ENCODE measurements at places on chromosomes 2 and 18.

- no peak for DNase-seq
Observed at GRCh38 chr2:132668189-132668823, 1.7 kb downstream of the LYPD1 start.

GRCh38 chr2:19114754-19115231 lies 243.6 kb downstream of the OSR1 start:
- DNase-seq: no peak

DNA sequence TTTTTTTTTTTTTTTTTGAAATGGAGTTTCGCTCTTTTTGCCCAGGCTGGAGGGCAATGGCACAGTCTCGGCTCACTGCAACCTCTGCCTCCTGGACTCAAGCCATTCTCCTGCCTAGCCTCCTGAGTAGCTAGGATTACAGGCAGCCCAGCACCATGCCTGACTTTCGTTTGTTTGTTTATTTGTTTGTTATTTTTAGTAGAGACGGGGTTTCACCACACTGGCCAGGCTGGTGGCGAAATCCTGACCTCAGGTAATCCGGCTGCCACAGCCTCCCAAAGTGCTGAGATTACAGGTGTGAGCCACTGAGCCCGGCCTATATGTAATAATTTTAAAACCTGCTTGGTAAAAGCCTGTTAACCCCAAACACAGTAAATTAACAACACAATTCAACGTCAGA lies 435.7 kb downstream of the LRRTM4 start:
- DNase-seq: no peak

- no peak for DNase-seq
Observed at GRCh38 chr2:233179848-233180366, 71.6 kb upstream of the ATG16L1 start.

DNA sequence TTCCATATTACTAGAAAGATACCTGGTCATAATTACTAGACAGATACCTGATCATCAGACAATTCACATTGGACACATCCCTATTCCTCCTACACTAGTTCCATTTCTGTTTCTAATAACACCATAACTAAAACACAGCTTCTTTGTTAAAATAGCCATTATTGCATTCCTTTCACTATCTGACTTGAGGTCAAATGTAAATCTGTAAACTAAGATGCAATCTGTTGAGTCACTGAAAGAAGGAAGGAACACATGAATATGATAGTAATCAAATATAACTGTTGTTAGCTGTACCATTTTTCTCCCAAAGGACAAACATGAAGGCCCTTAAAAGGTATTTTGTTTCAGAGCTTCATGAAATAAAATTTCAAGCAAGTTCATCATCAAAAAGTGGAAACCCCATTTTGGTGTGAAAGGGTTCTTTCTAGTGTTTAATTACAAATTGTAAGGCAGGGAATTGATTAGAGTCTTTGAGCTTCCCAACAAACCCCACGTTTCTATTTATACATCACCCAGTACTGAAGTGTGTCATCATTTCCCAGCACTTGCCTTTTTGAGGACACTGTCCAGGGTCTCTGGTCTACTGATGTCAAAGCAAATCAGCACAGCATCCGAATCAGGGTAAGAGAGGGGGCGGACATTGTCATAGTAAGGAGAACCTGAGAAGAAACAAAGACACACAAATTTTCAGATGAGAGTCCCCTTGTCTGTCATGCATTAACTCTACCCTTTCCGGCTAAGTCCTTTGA lies 13.0 kb downstream of the RND3 start:
- DNase-seq: no peak

DNA sequence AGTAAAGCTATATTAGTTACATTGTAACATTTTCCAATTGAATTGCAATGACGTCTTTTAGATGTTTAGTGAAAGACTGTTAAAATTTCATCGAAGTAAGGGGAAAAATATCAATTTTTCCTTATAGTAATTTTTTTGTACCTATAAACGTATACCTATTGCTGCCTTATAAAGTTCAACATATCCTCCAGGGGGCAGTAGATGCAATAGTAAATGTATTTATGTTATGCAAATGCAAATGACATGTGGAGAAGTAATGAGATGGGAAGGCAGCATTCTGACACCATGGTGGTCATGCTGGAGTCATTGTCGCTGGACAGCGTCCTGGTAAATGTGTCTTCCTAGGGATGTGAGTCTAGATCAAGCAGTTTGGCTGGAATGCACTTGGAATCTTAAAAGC lies 38.7 kb downstream of the MSTN start:
- DNase-seq: peak; percentile 8

- DNase-seq: no peak
Observed at GRCh38 chr2:132497591-132497990, 81.0 kb downstream of the GPR39 start.

GRCh38 chr2:75253526-75253925 lies 54.2 kb upstream of the TACR1 start:
- no peak for DNase-seq

- DNase-seq: no peak
Observed at GRCh38 chr2:58514252-58514651, 273.1 kb upstream of the FANCL start.

DNA sequence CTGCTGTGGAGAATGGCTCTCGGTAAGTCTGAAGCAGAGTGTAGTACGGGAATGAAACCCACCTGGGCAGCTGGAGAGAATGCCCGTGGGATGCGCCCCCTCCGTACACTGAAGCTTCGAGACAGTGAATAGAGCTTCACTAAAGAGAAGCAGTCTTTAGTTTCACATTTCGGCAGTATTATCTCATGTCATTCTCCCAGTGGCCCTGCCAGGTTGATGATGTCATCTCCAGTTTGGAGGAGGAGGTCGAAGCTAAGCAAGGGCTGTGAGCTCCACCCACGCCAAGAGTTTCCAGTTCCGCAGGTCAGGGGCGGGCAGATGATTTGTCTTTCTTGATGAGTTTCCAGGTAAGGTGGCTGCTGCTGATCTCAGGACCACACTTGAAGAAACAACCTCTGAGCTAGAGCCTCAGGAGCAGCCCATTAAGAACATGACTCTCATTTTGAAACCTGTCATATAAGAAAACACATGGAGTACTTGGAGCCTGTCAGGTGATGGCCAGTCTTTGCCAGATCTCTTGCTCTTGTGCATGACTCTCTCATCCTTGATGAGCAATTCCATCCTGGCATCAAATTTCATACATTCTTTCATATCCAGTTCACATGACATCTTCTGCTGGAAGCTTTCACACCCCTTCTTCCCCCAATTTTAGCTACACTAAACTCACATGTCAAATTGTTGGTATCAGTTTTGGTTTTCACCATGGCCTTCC lies 475.0 kb downstream of the RNF144A start:
- DNase-seq: no peak

- no peak for DNase-seq
Observed at GRCh38 chr2:241852981-241853631, 5.6 kb downstream of the PDCD1 start.

- DNase-seq: no peak
Observed at GRCh38 chr2:10658041-10658913, 31.5 kb downstream of the NOL10 start.

GRCh38 chr2:10285191-10285555 lies 17.5 kb upstream of the HPCAL1 start:
- DNase-seq: no peak

- no peak for DNase-seq
Observed at GRCh38 chr18:47949202-47949601, 18.7 kb upstream of the SMAD2 start.

DNA sequence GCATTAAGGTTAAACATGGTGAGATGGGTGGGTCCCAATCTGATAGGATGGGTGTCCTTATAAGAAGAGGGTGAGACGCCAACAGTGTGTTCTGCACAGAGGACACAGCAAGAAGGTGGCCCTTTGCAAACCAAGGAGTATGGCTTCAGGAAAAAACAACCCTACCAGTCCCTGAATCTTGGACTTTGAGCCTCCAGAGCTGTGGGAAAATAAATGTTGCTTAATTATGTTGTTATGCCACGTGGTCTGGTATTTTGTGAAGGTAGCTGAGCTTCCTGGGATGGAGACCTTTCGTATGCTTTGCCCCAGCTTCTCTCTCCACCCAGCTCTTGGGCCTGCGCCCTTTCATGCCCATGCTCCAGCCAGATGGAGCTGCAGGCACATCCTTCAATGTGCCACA lies 114.2 kb upstream of the EPC2 start:
- no peak for DNase-seq

DNA sequence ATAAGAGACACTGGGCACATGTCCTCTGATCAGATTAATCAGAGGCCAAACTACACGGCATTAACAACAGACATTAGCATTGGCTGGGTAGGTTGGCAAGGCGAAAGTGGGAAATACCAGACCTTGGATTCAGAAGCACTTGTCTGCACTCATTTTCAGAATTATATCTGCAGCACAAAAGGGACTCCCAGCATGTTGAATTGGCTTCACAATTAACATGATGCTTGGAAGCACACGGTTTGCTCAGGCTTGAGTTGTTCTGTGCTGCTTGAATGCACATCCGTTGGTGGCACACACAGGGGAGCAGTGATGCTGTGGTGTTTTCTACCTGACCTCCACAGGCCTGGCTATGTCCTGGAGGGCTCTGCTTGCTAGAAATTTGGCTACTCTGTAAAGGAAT lies 83.9 kb downstream of the ACTR3 start:
- DNase-seq: no peak
